ENCODE measurements at places on chromosomes 16 and 17. TPM values are rescaled to one million over a fixed set of nuclear protein-coding genes. Genes with fewer than 3 reads are reported as not detected.

The KRT25 gene
- not detected for total RNA-seq

The GPR142 gene
- total RNA-seq = not detected

The HSPB9 gene
- total RNA-seq = not detected

The NPW gene
- total RNA-seq = 0.60 TPM

The TIMM22 gene
- total RNA-seq = 17.6 TPM

The PRR15L gene
- not detected for total RNA-seq

The MT4 gene
- not detected for total RNA-seq

The NHLRC4 gene
- 0.41 TPM for total RNA-seq

The RNF112 gene
- total RNA-seq = 0.14 TPM

The SLC4A1 gene
- total RNA-seq = not detected

The MED9 gene
- total RNA-seq = 11.2 TPM

The C1QL1 gene
- 0.17 TPM for total RNA-seq

The NOTUM gene
- not detected for total RNA-seq

The PRSS36 gene
- 0.53 TPM for total RNA-seq

The P2RX5 gene
- total RNA-seq = 0.14 TPM

The SLFN12L gene
- total RNA-seq = not detected

The CACNG4 gene
- 0.18 TPM for total RNA-seq

The PYY gene
- total RNA-seq = not detected

The AIPL1 gene
- total RNA-seq = not detected

The ASPHD1 gene
- 2.1 TPM for total RNA-seq

The SMIM5 gene
- not detected for total RNA-seq

The CCL1 gene
- total RNA-seq = not detected

The METTL26 gene
- total RNA-seq = 90.7 TPM

The KRT33B gene
- total RNA-seq = 0.31 TPM

The GPRC5B gene
- 0.48 TPM for total RNA-seq

The ADAM11 gene
- 0.10 TPM for total RNA-seq

The SEPTIN12 gene
- not detected for total RNA-seq

The MMP28 gene
- 4.5 TPM for total RNA-seq

The NGFR gene
- total RNA-seq = 2.7 TPM

The ZG16 gene
- not detected for total RNA-seq

The RAPGEFL1 gene
- 5.0 TPM for total RNA-seq

The HCRT gene
- total RNA-seq = not detected

Measured in foreskin keratinocyte (primary cell).